Activated CD4-positive, CD25-positive, alpha-beta regulatory T cell (primary cell): ENCODE measurements at places on chromosomes 2 and 18.

GRCh38 chr18:11736656-11737055, 47.6 kb downstream of the GNAL start:
- DNase-seq, result no peak

GRCh38 chr2:19122220-19122619, 236.2 kb downstream of the OSR1 start:
- DNase-seq, result no peak

DNA sequence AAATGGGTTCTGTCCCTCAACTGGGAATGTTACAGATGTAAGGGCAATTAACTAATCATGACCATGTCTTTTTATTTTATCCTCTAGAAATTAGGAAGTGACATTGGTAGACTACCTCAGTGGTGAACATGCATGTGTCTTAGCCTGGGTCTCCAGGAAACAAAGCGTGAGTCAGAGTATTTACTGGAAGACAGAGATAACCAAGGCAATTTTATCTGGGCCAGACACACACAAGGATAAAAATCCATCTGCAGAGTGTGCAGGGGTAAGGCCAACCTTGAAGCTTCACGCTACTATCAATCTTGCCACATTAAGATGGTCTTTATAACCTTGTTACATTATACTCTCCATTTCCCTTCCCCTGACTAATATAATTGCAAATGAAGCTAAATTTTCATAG, 487.5 kb downstream of the SUCLG1 start:
- no peak for DNase-seq

GRCh38 chr2:145273840-145274239, 753.9 kb upstream of the ZEB2 start:
- no peak for DNase-seq

DNA sequence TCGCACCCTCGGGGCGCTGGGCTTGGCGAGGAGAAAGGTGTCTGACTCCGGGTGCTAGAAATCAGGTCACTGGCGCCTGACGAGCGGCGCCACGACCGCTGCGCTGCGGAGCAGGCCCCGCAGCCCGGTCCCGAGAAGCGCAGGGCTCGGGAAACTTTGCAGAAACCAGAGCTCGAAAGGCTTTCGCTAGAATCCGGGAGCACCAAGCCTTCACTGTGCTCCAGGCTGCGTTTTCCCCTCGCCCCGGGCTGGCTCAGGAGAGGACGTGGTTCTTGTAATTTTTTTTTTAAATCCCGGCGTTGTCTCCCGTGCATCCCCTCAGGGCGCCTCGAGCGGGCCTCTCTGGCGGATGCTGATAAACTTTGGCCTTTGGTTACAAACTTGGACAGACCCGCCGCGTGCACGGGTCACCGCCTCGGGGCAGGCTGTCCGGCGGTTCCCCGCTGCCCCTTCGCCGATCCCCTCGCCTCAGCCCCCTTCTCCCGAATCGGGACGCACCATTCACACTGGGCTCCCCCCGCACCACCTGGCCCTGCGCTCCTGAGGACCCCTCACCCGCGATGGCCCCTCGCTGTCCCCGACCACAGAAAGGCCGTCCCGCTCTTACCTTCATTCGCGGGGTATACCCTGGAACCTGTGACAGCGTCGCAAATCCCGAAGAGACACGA, 419 bp downstream of the EPHA4 start:
- no peak for DNase-seq

- DNase-seq, result no peak
These were observed 199.0 kb downstream of the LPIN1 start for GRCh38 chr2:11945139-11946126.

DNA sequence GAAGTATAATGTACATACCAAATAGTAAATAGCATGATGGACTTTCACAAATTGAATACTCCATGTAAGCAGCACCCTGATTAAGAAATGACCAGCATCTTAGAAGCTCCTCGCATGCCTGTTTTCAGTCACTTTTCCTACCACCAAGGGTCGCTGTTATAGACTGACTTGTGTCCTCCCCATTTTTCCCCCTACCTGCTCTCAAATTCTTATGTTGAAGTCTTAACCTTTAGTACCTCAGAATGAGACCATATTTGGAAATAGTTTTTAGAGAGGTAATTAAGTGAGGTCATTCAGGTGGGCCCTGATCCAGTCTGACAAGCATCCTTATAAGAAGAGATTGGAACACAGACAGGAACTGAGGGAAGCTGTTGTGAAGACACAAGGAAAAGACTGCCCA, 125.9 kb downstream of the LYPD6 start:
- DNase-seq, result no peak

DNA sequence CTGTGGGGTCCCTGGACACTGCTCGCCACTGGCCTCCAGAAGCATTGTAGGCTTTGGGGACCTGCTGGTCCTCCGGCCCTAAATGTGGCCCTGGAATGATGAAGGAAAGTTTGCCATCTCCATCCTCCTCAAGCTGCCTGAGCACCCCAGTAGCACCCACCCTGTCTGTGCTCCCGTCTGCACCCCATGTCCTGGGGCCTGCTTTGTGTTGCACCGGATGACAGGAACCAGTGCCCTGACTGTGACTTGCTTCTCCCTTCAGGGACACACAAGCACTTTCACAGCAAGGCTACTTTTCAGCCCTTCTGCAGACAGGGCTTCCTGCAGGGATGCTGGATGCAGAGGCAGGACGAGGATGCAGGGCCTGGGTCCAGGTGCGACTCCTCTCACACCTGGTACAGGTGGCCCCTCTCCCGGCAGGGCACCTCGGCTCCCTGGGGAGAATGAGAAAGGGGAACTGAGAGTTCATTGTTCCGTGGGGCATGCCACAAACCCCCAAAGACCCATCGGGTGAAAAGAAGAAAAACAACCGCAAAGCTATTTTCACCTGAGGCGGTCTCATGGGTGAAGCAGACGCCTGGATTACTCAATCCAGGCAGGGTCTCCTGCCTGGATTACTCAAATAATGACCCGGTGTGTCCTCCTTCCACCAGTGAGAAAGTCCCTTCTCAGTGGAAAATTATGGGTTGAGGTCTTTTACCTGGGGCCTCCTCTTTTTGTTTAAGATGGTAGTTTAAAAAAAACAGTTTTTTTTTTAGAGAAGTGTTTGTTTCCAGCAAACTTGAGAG, 74.9 kb downstream of the LONRF2 start:
- DNase-seq, result no peak

- DNase-seq, result no peak
These were observed 76.6 kb upstream of the GRB14 start for GRCh38 chr2:164697688-164698461.

GRCh38 chr18:39424261-39424660, 1858.7 kb upstream of the CELF4 start:
- no peak for DNase-seq

DNA sequence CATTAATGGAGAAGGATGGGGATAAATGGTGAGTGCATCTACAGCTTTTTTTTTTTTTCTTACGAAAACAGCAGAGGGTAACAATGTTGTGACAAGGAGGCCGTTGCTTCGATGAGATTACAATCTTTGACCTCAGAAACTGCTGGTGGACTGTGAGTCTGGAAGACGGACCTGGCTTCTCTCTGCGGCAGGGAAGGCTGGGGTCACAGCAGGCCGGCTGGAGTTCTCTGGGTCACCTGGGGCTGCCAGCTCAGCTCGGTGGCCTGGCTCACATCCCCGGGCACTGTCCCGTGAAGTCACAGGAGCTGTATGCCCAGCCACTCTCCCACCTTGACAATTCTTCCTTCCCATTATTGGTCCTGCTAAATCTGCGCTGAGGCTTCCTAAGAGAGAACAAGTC, 160.8 kb downstream of the ACKR3 start:
- DNase-seq, result no peak

DNA sequence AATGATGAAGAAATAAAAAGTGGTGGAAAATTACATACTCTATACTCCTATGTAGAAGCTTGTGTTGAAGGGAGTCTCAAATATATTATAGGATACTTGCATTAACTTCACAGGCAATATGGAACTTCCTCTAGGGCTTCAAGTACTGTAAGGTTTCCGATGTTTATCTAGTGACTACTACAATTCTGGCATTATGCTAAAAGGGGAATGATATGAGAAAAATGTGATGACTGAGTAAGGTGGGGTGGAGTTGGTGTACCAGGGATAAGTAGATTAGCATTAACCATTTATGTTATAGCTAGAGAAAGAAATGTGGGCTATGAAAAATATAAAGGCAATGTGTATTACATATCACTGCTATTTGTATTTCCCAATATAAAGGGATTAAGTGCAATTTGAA, 229.5 kb downstream of the DCC start:
- DNase-seq, result no peak

- DNase-seq, result no peak
These were observed 210.8 kb upstream of the RAB6C start for GRCh38 chr2:129768485-129769184.

- DNase-seq, result no peak
These were observed 78.5 kb upstream of the CAB39 start for GRCh38 chr2:230634146-230634545.

DNA sequence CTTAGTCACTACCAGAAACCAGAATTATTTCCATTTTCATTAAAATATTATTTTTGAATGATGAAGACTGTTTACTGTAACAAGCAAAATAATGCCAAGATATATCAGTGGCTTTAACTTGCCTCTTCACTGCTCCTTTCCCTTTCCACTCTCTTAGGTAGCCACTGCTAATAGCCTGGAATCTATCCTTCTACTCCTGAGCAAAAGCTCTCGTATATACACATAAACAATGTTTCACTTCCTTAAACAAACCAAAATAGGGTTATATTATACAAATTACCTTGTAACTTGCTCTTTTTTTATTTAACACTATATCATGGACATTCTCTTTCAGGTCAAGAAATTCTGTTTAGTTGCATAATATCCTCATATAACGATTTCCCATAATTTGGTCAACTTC, 20.8 kb downstream of the IMMT start:
- no peak for DNase-seq

- DNase-seq, result no peak
These were observed 6.4 kb downstream of the SERPINB4 start for GRCh38 chr18:63637703-63638102.

DNA sequence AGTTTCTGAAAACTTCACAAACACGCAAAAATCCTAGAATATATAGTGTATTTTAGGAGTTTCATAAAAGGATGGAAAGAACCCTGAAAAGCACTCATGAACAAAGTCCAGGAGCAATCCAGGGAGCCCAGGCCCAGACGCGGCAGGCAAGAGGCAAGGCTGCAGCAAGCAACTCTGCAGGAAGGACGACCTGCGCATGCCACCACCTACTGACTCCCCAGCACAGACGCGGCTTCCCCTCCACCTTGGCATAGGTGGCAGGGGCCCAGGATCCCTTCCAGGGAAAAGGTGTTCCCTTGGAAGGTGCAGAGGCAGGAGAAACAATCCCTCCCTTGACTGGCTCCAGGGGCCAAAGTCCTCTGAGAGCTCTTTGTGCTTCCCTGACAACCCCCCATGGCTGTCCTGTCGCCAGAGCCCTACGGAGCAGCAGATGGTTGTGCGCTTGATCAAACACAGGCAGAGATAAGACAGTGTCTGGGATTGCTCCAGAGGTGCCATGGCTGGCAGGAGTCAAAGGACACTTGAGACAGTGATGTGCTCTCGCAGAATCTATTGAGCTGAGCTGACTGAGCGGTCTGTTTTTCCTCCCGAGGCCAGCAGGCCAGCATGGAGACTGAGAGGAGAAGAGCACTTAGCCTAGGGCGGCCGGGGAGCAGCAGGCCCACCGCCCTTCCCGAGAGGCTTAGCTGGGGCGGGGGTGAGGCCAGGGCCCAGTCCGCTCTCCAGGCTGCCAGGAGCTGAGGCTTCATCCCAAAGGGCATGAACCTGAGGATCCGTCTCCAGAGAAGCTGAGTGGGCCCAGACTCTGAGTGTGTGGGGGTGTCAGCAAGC, 10.8 kb upstream of the AMER3 start:
- no peak for DNase-seq

GRCh38 chr2:113886479-113887008, 3.3 kb upstream of the ACTR3 start:
- no peak for DNase-seq

DNA sequence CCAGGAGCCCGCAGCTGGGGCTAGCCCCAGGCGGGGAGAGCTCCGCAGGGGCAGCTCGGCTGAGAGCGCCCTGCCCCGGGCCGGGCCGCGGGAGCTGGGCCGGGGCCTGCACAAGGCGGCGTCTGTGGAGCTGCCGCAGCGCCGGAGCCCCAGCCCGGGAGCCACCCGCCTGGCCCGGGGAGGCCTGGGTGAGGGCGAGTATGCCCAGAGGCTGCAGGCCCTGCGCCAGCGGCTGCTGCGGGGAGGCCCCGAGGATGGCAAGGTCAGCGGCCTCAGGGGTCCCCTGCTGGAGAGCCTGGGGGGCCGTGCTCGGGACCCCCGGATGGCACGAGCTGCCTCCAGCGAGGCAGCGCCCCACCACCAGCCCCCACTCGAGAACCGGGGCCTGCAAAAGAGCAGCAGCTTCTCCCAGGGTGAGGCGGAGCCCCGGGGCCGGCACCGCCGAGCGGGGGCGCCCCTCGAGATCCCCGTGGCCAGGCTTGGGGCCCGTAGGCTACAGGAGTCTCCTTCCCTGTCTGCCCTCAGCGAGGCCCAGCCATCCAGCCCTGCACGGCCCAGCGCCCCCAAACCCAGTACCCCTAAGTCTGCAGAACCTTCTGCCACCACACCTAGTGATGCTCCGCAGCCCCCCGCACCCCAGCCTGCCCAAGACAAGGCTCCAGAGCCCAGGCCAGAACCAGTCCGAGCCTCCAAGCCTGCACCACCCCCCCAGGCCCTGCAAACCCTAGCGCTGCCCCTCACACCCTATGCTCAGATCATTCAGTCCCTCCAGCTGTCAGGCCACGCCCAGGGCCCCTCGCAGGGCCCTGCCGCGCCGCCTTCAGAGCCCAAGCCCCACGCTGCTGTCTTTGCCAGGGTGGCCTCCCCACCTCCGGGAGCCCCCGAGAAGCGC, 15.0 kb upstream of the GMPPA start:
- no peak for DNase-seq
